Left hindlimb (tissue), 1 donor: ENCODE measurements at places on chromosomes 3 and 15.

GRCh38 chr3:7209098-7209497, 348.2 kb downstream of the GRM7 start:
- no peak for DNase-seq

DNA sequence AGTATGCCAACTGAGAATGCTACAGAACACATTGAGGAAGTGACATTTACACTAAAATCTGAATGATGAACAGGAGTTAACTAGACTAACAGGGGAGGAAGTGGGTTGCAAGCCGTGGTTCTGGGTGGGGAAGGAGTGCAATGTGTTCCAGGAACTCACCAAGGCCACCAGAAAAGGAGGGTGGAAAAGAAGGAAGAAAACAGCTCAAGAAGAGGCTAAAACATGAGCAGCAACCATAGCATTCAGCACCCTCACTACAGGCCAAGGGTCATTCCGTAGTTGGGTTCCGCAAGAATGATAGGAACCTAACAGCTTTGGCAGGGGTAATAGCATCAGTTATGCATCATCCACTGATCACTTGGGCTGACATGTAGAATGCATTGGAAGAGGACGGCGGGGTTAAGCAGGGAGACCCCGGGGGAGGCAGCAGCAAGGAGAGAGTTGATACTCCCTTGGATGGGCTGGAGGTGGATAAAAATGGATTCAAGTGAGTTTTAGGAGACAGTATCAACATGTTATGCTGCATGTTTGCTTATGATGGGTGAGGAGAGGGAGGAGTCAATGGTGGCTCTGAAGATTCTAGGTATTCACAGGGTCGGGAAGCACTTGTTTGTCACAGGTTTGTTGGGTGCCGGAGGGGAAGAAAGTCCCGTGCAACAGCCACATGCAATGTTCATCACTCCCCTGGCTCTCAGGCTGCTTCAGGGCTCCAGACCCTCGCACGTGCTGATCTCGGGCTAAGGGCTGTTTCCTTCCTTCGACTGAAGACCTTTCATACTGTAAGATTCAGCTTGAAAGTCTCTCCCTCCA, 53.2 kb downstream of the LIPC start:
- no peak for DNase-seq

DNA sequence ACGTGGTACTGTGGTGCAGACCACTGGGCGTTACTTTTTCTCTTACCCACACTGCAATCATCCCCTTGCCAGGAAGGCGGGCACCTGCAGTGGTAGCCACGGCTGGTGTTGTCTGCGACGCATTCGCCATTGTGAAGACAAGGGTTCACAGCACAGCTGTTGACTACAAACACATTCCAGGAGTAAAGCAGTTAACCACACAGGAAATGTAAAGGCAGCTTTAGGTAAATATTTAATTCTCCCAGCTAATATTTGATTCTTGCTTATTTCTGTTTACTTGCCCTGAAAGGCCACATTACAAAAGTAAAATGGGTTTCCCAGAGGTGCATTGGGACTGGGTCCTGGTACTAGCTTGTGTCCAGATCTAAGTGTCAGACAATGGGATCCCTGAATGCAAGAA, 45.4 kb downstream of the HEG1 start:
- DNase-seq = no peak

DNA sequence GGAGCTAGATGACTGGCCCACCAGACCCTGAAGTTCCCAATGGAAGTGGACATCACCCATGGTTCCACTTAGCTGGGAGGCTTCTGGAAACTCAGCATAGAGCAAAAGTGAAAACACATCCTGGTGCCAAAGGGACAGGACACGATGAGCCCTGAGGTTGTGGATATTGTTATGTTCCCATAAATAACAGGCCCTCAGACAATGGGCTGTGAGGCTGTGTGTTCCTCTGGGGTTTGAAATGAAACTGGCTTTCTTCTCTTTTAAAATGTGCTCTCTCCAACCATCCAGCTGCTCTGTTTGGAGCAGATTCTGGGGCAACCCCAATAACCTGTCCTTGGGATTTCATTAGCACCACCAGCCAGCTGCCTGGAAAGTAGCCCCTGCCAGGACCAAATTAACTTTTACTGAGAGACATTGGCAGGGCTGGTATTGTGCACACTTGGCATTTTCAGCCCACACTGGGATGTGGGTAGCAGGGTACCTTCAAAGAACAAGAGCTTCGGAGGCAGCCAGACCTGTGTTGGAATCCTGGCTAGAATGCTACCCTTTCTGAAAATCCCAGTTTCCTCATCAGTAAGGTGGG, 97.5 kb downstream of the DNAJB8 start:
- DNase-seq = no peak
